ENCODE measurements at places on chromosomes 16 and 17.

DNA sequence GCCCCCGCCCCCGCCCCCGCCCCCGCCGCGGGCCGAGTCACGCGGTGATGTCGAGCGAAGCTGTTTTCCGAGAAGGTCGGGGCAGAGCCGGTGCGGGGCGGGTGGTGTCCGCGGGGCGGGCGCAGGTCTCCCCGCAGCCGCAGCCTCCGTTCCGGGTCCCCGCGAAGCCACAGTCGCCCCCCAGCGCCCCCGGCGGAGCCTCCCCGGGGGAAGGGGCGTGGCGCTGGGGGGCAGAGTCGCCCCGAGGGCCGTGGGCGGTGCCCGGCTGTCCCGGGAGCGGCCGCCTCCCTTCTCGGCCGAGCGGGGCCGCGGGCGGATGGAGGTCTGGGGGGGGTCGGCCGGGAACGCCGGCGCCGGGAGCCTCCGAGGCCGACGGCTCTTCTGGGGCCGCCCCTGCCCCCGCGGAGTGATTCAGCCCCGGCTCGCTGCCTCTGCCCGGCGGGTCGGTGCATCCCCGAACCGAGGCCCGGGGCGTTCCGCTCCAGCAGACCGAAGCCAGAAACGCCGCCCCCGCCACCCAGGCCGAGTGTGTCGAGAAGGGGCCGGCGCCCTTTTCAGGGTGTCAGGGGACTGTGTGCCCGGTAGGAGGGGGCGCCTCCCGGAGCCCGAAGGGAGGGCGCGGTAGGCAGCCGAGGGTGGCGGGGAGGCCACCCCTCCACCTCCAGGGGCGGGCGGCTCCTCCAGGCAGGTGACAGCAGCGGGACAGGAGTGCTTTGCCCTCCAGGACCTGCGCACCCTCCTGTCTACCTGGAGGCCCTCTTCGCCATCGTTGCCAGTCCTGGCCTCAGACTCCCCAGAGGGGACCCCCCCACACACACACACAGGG is 1.7 kb downstream of the METRNL start:
- peak; percentile 83 for DNase-seq

- DNase-seq, result peak; percentile 31
Measured at GRCh38 chr16:49513040-49513439, 139.4 kb downstream of the C16orf78 start.

GRCh38 chr17:31856750-31857149 is 2.3 kb downstream of the COPRS start:
- no peak for DNase-seq

GRCh38 chr16:49366669-49367068 is 6.9 kb upstream of the C16orf78 start:
- no peak for DNase-seq

DNA sequence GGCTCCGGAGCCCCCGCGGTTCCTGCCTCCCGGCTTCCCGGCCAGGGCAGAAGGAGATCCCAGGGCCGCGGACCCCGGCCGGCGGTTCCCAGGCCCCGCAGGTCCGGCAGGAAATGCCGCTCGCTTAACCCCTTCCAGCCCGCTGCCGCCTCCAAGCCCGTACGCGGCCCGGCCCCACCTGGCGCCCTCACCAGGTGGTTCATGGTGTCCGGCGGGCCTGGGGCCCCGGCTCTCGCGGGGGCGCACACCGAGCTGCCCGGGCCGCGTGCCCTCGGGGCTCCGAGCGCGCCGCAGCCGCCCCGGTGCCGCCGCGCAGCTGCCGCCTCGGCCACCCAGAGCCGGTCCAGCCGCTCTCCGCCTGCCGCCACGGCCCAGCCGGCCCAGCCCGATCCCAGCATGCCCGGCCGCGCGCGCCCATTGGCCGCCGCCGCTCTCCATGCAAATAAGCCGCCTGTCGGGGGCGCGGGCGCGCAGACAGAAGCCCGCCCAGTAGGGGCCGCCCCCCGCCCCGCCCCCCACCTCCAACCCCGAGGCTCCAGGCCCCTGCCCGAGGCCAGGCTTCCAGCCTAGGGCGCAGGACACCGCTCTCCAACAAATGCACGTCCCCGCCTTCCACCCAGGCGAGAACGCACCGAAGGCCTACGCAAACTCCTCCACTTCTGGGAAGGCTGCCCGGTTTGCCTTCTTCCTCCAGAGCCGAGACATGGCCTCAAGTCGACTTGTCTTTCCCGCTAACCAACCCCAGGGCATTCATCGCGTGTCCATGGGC is at the start of gene BCAR1:
Gene BCAR1 (minus strand): TSS at position 345 of the 769 bp plus-strand sequence. CDS start 142 bp downstream, at position 203.
- peak; percentile 83 for DNase-seq

DNA sequence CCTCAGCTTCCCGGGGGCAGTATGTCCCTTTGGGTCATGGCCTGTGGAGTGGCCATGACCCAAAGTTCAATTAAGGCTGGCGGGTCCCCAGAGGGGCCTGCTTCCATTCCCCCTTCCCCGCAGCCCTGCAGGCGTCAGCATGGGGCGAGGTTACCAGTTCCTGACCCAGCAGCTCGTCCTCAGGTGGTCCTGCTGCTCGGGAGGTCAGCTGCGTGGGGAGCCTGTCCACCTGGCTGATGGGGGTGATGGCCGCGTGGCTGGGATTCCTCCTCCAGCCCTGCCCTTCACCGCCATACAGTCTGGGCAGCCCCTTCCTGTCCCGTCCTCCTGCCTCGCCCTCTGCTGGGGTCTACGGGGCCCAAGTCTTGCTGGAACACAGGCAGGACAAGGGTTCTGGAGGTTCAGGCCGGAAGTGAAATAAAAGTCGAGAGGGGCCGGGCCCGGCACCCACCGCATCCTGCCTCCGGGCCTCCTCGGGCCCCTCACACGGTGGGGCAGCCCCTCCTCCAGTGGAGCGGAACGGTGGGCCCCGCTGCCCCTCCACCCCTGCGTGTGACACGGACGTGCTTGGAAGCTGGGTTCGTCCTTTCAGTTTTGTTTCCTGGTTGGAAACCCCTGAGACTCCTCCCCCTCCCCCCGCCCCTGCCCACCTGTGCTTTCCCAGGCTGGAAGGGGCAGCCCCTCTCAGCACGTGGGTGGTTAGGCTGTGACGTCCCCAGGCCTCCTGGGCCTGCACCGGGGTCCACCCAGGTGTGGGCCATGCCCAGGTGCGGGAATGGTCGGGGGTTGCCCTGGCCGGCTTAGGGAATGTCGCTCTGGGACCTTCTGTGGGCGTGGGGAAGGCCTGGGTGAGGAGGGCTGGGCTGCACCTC is 6.8 kb downstream of the UBALD2 start:
- DNase-seq, result peak; percentile 86

- DNase-seq, result peak; percentile 58
Measured at GRCh38 chr17:65634533-65634932, 73.1 kb upstream of the AXIN2 start.

DNA sequence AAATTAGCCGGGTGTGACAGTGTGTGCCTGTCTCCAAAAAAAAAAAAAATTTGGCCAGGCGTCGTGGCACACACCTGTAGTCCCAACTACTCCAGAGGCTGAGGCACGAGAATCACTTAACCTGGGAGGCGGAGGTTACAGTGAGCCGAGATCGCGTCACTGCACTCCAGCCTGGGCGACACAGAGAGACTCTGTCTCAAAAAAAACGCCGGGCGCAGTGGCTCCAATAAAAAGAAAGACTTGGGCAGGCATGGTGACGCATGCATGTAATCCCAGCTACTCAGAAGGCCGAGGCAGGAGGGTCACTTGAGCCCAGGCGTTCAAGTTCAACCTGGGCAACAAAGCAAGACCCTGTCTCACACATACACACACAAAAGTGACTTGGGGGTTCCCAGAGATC is 3.6 kb downstream of the LSM12 start:
- DNase-seq, result no peak

- DNase-seq, result no peak
Measured at GRCh38 chr16:75319513-75320411, 68.3 kb upstream of the BCAR1 start.

GRCh38 chr16:88451586-88452481 is 1.2 kb upstream of the ZFPM1 start:
- no peak for DNase-seq

DNA sequence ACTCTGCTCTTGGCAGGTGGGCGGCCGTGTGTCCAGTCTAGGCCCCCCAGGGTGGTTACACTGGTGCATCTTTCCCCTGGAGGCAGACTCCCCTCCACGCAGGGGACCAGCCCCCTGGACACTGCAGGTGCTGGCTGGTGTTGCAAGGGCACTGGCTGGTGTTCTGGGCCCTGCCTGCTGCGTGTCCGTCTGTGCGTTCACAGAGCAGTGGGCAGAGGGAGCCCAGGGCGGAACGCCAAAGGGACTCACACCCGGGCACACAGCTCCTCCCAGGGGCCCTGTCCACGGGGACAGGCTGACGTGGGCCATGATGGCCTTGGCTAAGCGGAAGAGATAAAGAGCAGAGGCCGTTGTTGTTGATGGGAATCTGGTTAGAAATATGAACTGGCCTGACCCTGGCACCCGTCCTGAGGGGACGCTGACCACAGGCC is 27.3 kb downstream of the ACSF3 start:
- DNase-seq, result no peak

DNA sequence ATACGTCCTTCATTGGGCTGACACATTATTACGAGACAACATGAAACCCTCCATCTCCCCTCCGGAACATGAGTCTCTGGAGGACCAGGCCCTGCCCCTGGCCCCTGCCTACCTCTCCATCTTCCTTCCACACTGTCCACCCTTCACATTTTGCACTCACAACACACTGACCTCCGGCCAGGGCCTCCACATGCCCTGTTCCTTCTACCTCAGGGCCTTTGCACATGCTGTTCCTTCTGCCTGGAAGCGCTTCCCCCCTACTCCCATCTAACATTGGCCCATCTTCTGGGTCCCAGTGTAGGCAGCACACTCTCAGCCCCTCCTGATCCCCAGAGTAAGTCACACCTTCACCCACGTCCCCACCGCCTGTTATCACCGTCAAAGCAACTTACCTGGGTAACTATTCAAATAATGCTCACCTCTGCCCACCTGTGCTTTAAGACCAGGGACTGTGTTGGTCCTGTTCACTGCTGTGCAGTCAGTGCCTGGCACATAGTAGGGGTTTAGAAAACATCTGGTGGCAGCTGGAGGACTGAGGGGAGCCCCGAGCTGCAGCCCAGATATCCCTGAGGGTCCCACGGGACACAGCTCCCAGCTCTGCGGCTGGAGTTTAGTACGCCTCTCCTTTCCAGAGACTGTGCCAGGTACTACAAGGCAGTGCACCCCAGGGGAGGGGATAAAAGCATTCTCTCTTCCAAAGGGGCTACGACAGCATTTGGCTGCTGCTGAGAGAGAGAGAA is 27.2 kb downstream of the RPH3AL start:
- DNase-seq, result no peak

- no peak for DNase-seq
Measured at GRCh38 chr17:71273441-71273840, 847.4 kb upstream of the SOX9 start.

- no peak for DNase-seq
Measured at GRCh38 chr17:21742326-21742725, 50.0 kb downstream of the KCNJ18 start.

DNA sequence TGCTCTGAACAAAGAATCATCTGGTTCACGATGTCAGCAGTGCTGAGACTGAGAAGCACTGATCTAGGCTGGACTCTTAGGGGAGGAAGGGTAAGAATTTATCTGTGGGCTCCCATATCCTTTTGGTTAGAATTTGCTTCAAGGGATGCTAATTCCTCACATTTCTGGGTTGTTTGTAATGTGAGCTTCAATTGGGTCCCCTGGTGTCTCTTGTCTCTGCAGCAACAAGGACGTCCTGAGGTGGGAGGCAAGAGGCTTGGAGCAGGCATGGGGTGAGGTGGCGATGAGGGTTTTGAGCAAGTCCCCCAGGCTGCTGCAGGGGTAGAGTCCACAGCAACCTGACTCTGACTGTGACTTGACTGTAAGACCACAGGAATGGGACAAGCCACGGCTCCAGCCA is 213.8 kb upstream of the NLRP1 start:
- DNase-seq, result no peak

All from small intestine (tissue), 16 donors.